ENCODE measurements at places on chromosomes 3 and 15. TPM values are rescaled to one million over a fixed set of nuclear protein-coding genes. Genes with fewer than 3 reads are reported as not detected.

Gene SPATA12
- 0.43 TPM for total RNA-seq

GRCh38 chr3:87733671-87734367 lies 325.0 kb downstream of the CGGBP1 start:
- no peak for DNase-seq

DNA sequence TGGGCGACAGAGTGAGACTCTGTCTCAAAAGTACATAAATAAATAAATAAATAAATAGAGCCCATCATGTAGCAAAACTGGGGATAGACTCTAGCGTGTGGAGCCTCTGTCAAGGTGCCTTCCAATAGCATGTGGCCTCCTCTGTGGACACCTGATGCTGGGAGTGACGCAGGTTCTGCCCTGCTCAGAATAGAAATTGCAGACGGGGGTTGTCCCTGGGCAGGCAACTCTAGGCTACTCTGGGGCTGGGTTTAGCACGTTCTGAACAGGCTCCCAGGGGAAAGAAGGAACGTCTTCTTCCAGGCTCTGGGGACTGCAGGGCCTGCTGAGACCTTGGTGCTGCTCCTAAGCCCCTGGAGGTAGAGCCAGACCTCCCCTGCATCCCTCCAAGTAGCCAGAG lies 65.3 kb downstream of the EPHB3 start:
- no peak for DNase-seq

Gene AGBL1
- not detected for total RNA-seq

Gene CYP11A1
- total RNA-seq = 0.72 TPM

DNA sequence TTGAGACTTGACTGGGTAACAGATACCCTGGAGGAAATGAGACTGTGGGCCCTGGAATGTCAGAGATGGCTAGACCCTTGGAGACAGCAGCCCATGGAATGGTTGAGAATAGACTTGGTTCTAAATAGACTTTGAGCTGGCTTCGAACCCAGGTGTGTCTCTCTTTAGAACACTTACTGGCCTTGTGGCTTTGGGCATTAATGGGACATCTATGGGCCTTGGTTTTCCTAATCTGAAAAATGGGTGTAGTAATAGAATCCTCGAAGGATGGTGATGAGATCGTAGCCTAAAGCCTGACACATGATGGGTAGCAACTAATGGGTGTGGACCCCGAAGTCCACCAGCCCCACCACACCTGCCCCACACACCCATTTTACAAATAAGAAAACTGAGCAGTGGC lies 119.2 kb downstream of the TMEM266 start:
- DNase-seq = no peak

DNA sequence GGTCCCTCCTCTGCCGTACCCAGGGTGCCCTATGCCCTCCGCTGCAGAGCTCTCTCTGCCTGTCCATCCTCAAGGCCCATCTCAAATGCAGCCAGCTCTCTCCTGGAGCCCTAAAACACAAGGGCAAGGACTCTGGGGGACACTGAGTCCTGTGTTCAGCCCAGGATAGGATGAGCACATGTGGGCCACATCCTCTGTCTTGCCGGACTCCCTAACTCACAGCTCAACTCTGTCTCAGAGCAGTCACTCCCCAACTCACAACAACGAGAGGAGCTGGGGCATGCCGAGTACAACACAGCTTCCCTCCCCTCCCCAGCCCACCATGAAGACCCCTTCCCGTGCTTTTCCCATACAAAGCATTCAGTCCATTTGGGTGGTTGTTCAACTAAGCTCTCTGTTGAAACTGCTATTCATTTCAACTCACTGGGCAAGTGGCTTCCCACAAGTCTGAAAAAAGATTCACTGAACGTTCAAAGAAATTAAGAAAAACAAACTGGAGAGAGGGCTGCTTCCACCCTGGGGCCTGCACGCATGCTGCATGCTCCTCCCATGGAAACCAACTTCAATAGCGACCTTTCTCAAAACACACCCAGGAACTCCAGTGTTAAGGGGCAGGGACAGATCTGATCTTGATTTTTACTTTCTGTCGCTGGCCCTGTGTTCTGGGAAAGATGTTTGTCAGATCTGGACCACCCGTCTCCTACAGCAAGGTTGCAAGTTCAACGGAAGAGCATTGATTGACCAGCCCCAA lies 124.3 kb upstream of the IGF1R start:
- DNase-seq = no peak

Gene ANKUB1
- not detected for total RNA-seq

DNA sequence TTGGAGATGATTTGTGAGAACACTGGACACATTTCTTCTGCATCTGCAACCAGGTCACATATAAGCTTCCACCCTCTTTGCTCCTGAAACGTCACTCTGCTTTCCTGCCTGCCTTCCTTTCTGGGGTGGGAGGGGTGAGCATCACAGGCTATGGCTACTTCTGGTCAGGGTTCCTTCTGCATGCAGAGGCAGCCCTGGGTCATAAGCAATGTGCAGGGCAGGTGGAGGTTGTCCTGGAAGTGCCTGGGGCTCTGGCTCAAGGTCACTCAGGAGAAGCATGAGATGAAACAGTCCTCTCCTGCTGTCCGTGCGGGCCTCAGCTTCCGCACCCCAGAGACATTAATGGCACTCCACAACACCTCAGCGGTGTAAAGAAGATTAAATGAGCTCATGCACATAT lies 15.1 kb downstream of the SLC6A20 start:
- DNase-seq = no peak

GRCh38 chr3:160169139-160169976 lies 55.9 kb upstream of the C3orf80 start:
- no peak for DNase-seq

- DNase-seq = no peak
Observed at GRCh38 chr15:94386351-94386750, 155.0 kb downstream of the MCTP2 start.

- no peak for DNase-seq
Observed at GRCh38 chr15:78329625-78330024, 10.5 kb upstream of the CRABP1 start.

Gene CCR2
- 4.1 TPM for total RNA-seq

GRCh38 chr15:70341566-70341965 lies 243.8 kb upstream of the TLE3 start:
- peak; percentile 4 for DNase-seq

Gene TMEM212
- total RNA-seq = not detected

Gene GUCA1C
- total RNA-seq = not detected

Gene EPHA3
- total RNA-seq = 15.3 TPM

Gene DNAH12
- total RNA-seq = 0.52 TPM

Gene CYP8B1
- 2.8 TPM for total RNA-seq

Gene KNG1
- 0.43 TPM for total RNA-seq

DNA sequence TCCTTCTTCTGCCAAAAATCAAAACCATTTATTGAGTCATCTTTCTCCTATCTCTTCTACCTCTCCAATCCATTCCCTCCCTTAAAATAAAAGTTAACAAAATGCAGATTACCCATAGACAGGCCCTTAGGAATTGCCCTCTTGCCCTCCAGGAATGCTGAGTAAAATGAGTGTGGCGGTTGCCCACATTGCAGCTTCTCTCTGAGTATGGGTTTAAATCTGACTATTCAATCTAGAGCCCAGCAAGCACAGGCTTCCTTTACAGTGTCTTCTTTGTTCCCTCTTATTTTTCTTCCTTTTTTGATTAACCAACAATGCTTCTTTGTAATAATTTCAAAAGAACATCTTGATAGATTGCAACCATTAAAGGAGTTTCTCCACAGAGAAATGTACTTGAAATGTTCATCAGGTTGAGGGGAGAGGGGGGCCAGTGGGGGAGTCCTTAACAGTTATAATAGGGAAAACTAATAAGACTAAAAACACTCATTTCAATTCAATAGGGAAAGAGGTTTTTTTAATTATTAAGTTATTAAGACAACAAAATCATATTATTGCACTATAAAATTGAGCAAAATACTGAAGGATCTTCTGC lies 135.3 kb upstream of the LMCD1 start:
- no peak for DNase-seq

- no peak for DNase-seq
Observed at GRCh38 chr15:100034191-100034590, 301.0 kb upstream of the LYSMD4 start.

Data from mucosa of gallbladder (tissue), 1 donor.